Mesothelial cell of epicardium (in vitro differentiated cells): ENCODE measurements at places on chromosomes 7 and 10.

GRCh38 chr7:22732556-22733126 lies 5.6 kb downstream of the IL6 start:
- no peak for DNase-seq

DNA sequence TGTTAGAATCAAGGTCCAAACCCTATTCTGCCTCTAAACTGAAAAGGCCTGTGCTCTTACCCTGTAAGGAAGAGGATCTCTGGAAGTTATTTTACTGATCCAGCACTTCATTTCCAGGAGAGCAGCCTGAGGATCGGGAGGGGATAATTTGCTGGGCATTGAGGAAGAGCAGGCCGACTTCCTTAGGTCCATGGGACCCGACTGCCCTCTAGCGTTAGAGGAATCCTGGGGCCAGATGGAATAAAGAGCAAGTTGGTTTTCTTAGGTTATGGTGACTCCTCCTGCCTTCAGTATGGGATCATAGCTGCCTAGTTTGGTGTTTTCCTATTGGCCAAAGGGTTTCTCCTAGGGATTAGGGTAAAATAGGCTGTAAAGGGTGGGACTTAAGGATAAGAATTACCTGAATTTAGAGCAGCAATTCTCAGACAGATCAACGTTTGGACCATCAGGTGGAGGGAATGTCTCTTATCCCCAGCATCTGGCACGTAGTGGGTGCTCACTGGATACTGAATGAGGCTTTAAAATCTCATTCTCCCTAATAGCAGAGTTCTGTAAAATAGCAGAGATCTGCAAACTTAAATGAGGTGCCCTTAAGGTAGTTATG lies 40.0 kb upstream of the SORBS1 start:
- peak; percentile 49 for DNase-seq

DNA sequence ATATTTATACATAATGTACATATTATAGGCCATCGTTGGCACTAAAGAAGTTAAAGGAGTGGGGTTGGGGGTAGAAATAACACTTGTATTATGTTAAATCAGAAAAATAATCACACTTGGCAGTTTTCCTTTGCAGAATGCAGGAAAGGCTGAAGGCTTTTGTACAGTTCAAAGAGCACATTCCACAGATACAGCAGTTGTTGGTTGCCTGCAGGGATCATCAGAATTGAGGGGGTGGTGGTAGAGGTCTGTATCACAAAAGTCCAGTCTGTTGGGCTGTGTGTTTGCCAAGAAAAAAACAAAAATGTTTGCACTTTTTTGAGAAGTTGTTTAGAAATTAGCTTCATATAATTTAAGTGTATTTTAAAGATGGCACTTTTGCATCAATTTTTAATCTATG lies 231.8 kb upstream of the FOXP2 start:
- DNase-seq, result no peak

DNA sequence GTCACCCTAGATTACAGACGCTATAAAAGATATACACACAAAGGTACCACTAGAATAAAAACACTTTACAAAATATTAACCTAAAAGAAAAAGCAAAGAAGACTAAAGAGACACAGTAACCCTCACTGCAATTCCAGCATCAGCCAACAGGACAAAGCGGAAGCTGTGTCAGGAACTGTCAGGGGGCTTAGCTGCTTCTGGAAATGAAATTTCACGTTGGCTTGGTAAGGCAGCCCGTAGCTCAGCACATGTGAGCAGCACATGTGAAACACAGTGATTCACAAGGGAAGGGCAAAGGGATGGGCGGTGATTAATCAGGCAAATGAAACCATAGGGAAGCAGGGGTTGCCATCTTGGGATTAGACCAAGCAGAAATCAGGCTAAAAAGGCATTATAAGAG lies 195.4 kb downstream of the MGMT start:
- no peak for DNase-seq

- no peak for DNase-seq
These were observed 272.4 kb upstream of the LRGUK start for GRCh38 chr7:133854739-133855138.

- DNase-seq, result no peak
These were observed 585.5 kb downstream of the INHBA start for GRCh38 chr7:41117431-41117830.

- no peak for DNase-seq
These were observed 73.5 kb downstream of the ZRANB1 start for GRCh38 chr10:125015356-125015944.

- peak; percentile 53 for DNase-seq
These were observed at the start of gene GPER1 for GRCh38 chr7:1087952-1088920. GPER1 (plus strand) TSS chr7:1088113; CDS start chr7:1091729, 3,616 bp downstream.

- DNase-seq, result no peak
These were observed 79.8 kb downstream of the CHN2 start for GRCh38 chr7:29274146-29275017.

- no peak for DNase-seq
These were observed 4.9 kb upstream of the PPIF start for GRCh38 chr10:79342295-79342761.

GRCh38 chr7:138934861-138935260 lies 46.3 kb downstream of the KIAA1549 start:
- no peak for DNase-seq

DNA sequence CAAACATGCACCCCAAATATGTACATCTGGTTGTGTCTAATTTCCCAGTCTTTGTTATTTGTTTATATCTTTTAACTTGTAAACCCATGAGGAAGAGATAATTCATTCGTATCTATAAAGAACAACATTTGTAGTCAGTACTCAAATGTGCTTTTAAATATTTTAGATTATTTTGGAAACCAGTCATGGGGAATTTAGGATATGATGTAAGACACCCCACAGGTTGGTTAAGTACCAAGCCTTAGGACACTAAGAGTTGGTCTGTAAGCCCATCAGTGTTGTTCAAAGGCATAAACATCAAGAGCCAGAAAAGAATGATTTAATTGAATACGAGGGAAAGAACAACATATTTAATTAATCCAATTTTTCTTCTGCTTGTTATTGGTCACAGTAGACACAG lies 421.1 kb upstream of the SEMA3C start:
- DNase-seq, result no peak

DNA sequence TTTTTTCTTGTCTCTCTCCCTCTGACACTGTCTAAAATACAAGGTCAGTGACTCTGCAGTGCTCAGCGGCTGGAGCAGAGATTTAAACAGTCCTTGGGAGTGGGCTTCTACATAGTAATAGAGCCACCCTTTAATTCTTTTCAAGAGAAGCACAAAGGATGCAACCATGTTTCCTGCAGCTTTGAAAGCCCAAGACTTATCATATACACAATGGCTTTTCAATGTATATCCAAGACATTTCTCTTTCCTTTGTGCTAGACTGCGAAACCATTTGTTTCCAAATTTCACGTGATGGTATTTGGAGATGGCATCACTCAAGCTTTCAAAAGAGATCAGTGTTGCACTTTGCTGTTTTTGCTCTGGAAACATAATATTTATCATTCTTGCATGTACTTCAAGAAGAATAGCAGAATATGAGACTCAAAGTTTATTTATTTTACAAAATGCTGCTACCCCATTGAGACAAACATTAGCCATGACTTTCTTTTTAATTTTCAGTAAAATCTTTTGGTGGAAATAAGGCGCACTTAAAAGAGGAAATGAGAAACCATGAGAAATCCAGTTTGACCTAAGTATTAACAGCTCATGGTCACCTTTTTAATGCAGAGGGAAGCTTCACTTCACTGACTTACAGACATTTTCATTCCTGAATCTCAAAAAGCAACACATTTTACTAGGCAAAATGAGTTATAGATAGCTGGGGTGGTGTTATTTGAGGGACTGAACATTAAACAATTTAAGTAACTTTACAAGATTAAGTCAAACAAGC lies 76.6 kb downstream of the SEMA3C start:
- DNase-seq, result no peak

DNA sequence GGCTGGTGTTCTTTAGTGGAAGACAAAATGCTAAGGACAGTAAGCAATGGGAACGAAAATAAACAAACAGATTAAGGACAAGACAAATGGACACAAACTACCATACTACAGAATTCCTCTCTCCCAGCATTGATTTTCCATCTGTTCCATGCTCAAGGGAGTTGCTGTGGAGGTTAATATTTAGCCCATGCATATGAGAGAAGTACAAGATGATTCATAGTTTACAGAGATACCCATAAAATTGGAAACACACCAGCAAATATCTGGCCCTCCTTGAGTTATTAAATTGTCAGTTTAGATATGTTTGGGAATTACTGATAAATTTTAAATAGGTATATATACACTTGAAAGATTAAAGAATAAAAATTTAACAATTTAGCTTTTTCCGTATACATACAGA lies 69.8 kb downstream of the GLI3 start:
- DNase-seq, result no peak

DNA sequence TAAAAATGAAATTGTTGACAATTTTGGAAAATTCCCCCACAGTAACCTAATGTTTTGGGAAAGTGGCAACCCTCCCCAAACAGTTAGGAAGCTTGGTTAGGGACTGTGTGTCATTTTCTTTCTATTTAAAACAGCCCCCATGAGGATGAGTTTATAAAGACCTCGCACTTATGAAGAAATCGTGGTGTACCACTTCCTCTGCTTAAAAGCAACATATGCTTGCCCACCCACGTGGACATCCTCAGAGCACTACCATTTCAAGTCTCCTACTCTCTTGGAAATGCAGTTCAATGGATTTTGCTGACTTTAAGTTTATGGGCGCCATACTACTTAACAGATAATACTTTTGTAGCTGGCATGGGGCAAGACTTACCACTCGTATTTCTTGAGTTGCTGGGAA lies 223.8 kb downstream of the DYNC1I1 start:
- DNase-seq, result no peak

- DNase-seq, result no peak
These were observed 519.3 kb upstream of the MKI67 start for GRCh38 chr10:128645486-128645885.

DNA sequence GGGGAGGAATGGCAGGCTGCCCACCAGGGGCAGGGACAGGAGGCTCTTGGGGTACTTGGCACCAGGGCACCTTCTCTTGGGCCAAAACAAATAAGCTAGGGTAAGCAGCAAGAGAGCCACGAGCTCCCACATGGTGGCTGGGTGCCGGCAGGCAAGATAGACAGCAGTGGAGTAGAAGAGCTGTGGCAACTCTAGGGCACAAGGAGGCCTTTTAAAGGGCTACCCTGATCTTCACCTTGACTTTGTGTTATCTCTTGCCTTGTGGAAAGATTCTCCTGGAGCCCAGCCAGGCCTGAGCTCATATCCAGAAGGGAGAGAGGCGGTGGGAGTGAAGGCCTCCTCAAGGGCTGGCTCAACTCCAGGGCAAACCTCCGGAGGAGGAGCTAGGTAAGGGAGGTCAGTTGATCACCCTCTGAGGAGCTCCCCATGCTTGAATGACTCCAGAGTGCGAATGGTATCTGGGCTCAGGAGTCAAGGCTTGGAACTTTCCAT lies at the start of gene CYP17A1:
Gene CYP17A1 (minus strand): TSS at position 184 of the 492 bp plus-strand sequence. CDS start 52 bp downstream, at position 132.
- DNase-seq, result no peak

- no peak for DNase-seq
These were observed 54.3 kb upstream of the AKR1E2 start for GRCh38 chr10:4771554-4772201.

- DNase-seq, result no peak
These were observed 12.6 kb downstream of the AP3M1 start for GRCh38 chr10:74137992-74138391.

DNA sequence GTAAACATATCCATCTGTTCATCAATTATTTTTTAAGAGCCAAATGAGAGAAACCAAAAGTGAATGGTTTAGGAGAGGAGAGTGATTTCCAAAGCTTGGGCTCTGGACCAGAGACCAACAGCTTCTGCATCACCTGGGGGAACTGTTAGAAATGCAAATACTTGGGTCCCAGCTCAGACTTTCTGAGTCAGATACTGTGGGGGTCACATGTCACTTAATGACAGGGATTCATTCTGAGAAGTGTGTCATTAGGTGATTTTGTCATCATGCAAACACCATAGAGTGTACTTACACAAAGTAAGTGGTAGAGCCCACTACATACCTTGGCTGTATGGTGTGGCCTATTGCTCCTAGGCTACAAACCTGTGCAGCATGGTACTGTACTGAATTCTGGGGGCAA lies 128.5 kb upstream of the PRR15 start:
- no peak for DNase-seq

DNA sequence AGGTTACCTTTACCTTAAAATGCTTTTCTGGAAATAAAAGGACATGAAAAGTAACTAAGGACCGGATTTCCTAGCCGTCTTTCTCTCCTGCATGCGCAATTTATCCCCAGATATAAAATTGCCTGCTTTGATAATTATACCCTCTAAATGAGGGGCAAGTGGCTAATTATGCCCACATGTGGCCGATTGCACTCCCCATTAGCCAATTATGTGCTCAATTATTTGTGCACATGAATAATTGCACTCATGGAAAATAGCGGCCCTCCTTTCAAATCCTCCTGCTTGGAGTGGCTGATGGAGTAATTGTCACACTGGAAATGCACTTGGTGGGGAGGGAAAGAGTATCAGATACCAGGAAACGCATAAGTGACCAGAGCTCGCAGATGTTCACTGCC lies 66.4 kb upstream of the ATRNL1 start:
- no peak for DNase-seq

- DNase-seq, result no peak
These were observed 93.2 kb downstream of the TWIST1 start for GRCh38 chr7:19024261-19024660.

DNA sequence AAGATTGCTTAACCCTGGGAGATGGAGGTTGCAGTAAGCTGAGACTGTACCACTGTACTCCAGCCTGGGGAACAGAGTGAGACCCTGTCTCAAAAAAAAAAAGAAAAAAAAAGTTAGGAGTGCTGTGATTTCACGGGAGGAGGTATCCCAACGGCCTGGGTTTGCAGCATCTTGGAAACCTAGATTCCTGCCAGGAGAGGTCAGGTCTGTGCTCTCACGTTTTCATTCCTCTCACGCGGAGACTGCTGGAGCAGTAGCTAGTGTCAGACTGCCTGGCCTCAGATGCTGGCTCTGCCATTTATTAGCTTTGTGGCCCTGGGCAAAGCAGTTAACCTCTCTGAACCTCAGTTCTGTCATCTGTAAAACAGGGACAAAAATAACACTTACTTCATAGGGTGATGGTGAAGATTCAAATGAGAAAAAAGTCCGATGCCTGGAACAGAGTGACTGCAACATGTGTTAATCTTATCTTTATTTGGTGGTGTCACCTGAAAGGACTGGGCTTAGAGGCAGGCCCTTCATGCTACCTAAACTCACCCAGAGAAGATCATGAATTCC lies 94.9 kb downstream of the GAD2 start:
- DNase-seq, result no peak

GRCh38 chr7:1231214-1232102 lies 1.2 kb upstream of the UNCX start:
- DNase-seq, result no peak

DNA sequence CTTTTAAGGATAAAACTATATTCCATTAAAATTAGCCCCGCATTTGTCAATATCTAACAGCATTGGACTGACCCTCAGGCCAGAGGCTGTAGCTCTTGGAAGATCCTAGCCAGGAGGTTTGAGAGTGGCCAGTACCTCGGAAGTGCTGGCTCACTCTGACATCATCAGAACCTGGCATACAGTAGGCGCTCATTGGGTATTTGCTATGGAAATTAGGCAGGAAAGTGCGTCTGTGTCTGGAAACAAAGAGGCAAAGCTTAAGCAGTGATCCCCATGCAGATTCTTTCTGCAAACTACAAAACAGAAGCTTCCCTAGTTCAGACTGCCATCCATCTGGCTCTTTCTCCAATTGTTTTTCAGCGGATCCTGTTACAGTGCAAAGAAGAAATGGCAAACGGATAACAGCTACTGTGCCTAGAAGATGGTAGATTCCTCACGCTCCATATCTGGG lies 1.7 kb upstream of the PRKCQ start:
- DNase-seq, result no peak
